ENCODE measurements at places on chromosomes 2 and 18.

DNA sequence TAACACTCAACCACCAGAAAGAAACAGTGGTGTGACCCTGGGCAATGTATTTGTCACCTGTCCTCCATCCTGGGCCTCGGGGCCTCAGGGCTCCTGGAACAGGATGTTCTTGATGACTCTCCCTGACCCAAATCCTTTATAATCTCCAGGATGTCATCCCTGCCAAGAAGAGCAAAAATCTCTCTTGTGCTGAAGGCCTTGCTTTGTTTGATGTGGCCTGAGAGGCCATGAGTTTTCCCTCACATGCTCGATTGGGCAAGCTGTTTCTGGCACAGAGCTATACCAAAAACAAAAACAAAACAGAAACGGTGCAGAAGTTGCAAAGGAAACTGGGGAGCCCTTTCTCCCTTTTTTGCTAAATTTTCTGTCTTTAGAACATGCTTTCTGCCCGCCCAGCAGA, 35.7 kb upstream of the ST3GAL5 start:
- DNase-seq = no peak

- no peak for DNase-seq
These were observed 5.0 kb downstream of the OSBPL6 start for GRCh38 chr2:178199334-178199733.

DNA sequence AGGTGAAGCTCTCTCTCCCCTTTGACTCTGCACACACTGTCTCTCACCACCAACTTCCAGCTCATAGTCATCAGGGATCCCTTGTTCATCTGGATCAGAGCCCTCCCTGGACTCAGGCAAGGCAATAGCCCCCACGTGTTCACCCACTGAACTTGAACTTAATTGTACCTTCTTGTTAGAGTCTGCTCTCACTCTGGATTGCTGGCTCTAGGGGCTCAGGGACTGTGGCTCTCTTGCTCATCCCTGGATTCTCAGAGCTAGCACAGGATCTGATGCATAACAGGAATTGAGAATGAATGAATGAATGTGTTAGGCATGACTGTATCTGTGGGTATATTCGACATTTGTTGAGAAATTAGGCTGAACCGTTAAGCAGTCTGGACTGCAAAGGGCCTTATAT, 16.7 kb upstream of the ASAP2 start:
- no peak for DNase-seq

GRCh38 chr2:193841384-193842150, 1646.8 kb upstream of the TMEFF2 start:
- DNase-seq = no peak

GRCh38 chr2:9780368-9781130, 62.7 kb upstream of the TAF1B start:
- DNase-seq = peak; percentile 34

DNA sequence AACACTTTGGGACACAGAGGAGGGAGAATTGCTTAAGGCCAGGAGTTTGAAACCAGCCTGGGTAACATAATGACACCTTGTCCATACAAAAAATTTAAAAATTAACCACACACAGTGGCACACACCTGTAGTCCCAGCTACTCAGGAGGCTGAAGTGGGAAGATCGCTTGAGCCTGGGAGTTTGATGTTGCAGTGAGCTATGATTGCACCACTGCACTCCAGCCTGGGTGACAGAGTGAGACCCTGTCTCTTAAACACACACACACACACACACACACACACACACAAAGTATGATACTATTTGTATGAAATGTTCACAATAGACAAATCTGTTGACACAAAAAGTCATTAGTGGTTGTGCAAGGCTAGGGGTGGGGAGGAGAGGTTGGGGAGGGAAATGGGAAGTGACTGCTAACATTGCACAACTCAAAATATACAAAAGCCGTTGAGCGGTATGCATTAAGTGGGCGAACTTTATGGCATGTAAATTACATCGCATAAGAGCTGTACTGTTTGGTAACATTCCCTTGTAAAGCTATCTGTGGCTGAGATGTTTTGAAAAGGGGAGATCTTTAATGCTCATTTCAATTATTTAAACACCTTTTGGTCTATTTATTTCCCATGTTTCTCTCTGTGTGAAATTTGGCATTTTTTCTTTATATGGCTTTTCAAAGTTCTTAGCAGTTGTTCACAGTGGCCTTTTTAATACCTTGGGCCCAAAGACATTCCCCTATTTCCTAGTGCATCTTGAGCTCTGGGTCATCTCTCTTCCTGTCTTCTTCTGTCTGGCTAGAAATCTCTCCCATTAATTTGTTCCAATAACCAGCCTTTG, 58.9 kb upstream of the ZNF516 start:
- peak; percentile 95 for DNase-seq
